Effector CD4-positive, alpha-beta T cell (primary cell): ENCODE measurements at places on chromosomes 12 and 14.

DNA sequence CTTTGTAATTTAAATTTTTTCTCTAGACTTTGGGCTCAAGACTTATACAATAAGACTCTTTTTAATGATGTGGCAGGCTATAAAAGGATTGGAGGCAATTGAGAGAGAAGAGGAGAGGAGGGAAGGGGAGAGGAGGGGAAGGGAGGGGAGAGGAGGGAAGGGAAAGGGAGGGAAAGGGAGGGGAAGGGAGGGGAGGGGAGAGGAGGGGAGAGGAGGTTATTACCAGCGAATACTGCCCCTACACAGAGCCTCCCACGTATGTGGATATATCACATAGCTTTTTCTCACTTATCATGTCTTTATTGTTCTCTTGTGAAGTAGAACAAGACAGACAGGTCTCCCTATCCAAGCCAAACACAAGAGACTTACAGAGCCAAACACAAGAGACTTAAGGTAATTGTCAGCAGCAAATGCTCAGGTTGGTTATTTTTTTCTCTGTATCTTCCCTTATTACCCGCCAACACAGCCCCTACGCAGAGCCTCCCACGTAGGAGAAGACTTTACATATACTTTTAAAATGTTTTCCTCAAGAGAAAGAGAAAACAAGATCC, 63.1 kb downstream of the DRAM1 start:
- DNase-seq: no peak

- no peak for DNase-seq
These were observed 191.5 kb downstream of the PAX9 start for GRCh38 chr14:36852981-36853691.

DNA sequence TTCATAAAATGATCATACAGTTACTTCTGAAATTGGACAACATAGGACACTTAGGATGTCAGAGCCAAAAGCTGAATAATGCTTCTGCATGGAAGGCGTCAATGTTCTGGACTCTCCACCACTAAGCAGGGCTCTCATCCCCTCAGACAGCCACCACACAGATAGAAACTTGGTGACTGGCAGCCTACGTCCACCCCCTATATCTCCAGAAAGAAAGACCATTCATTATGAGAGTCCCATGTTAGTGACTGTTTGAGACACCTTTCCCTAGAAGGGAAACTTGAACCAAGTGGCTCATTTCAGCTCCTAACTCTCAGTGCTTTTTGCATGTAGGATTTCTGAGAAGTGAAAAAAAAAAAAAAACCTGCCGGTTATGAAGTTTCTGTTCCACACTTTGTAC, 251.0 kb upstream of the FKBP4 start:
- no peak for DNase-seq

DNA sequence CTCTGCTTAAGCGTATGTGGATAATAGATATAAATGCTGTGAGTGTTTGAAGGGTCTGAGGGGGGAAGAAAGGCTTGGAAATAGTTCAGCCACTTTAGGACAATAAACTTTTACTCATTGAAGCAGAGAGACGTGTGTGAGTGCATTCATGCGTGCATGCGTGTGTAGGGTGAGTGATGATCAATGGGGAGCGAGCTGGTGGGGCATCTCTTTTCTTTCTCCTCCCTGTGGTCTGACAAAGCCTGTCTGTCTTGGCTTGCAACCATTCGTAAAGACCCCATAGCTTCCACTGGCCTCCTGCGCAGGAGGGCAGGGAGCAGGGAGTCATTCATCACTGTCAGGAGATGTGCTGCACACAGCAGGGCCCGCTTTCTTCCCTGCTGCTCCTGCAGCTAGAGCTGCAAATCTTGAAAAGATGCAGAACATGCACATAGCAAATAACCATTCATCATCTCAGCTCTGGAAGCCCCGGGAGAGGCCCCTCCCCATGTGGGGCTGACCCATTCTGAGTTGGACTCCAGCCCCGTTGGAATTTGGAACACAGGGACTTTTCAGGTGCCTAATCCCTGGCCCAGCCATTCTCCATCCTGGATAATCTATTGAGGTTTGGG, 223.2 kb downstream of the PPM1H start:
- DNase-seq: no peak

DNA sequence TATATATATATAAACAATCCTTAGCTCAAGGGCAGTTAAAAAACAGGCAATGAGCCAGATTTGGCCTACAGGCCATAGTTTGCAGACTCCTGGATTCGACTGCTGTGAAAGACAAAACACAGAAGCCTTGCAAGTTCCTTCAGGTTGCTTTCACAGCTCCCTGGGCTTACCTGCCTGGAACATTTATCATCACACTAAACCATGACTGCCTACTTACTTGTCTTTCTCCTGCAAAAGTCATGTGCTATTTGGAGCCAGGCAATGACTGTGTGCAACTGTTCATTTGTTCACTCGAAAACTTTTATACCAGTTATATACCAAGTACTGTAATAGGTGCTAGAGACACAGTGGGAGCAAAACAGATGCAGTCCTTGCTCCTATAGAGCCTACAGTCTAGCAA, 2.2 kb upstream of the RPS6KA5 start:
- no peak for DNase-seq

DNA sequence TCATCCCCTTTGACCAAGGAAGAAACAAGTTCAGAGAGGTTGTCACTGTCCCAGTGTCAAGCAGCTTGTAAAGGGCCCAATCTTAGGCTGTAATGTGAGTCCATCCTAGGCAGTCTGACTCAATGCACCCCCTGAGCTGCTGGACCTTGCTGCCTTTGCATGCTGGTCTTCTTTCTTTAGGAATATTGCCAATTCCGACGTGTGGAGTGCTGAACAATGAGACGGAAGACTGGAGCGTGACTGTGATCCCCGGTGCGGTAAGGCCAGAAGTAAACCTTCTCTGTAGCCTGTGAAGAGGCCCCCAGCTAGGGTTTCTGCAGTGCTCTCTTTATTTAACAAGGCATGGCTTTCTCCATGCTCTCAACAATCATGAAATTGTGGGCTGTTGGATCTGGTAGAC, 963 bp downstream of the TCTN2 start:
- no peak for DNase-seq

- peak; percentile 64 for DNase-seq
These were observed at the start of gene ZBTB42 for GRCh38 chr14:104800771-104801519. Gene ZBTB42, plus strand, starts transcription at chr14:104801101. Its CDS starts 97 bp downstream, at chr14:104801198.

DNA sequence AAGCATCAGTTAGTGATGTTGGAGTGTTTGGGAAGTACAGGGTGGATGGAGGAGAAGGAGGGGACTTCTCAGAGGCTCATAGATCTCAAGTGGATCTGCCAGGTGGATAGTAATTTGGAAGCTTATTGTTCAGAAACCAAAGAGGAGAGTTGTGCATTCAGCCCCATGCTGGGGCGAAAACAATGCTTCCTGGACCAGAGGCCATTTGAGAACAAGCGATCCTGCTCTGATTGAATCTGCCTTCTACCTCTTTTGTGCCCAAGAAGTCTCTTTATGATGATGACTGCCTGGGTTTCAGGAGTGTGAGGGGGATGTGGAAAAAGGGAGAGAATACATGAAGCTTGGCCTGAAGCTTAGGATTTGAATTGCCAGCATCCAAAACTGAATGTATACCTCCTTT, 110.8 kb upstream of the SRRM4 start:
- no peak for DNase-seq

- no peak for DNase-seq
These were observed 10.6 kb downstream of the IL22 start for GRCh38 chr12:68242777-68243176.
